ENCODE measurements at places on chromosomes 1 and 21.

- DNase-seq: no peak
Observed at GRCh38 chr1:41775956-41776585, 142.7 kb downstream of the HIVEP3 start.

DNA sequence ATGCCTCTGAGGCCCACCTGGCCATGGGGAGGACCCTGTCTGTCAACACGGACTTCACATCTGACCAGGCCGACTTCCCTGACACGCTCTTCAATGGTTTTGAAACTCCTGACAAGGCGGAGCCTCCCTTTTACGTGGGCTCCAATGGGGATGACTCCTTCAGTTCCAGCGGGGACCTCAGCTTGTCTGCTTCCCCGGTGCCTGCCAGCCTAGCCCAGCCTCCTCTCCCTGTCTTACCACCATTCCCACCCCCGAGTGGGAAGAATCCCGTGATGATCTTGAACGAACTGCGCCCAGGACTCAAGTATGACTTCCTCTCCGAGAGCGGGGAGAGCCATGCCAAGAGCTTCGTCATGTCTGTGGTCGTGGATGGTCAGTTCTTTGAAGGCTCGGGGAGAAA lies 101.8 kb downstream of the ADARB1 start:
- DNase-seq: no peak

DNA sequence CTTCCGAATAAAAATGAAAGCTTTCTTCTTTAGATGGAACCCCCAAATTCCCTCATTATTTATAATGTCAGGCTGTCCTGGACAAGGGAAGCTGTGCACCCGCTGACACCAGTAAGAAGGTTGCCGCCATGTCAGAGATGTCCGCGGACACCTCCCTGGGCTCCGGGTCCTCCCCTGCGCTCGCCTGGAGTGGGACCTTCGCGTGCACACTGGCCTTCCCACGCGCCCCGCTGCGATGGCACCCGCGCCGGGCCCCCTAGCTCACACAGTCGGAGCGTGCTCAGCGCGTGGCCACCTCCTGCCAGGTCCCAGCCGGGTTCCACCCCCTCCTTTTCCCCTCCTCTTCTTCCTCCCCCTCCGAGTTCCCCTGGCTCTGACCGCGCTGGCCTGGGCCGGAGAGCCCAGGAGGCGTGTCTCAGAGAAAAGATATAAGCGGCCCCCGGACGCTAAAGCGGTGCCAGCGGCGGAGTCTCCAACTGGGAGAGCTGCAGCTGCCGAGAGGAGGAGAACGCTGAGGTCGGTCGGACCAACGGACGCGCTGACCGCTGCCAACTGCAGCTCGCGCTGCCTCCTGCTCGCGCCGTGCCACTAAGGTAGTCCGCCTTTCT lies at the start of gene G0S2:
G0S2 (plus strand) TSS at position 456 of the 608 bp plus-strand sequence. CDS start 273 bp downstream, outside the sequence.
- peak; percentile 17 for DNase-seq

DNA sequence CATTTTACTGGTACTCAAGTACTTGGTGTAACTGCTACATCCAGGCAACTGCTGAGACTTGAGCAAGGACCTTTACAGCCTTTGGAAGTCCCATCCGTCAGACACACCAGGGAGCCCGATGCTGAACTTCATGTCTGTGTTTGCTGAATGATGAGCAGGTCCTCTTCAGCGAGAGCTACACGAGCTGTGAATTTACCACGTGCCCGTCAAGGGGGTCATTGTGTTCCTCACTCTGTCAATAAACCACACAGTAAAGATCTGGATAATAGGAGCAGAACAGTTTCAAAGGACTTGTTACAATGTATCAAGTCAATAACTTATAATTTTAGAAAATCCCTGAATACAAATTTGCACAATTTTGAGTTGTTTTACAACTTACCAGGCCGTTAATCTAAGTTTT lies 427.2 kb downstream of the KIF26B start:
- no peak for DNase-seq

GRCh38 chr21:33931799-33932390 lies 16.3 kb upstream of the ATP5PO start:
- DNase-seq: no peak

DNA sequence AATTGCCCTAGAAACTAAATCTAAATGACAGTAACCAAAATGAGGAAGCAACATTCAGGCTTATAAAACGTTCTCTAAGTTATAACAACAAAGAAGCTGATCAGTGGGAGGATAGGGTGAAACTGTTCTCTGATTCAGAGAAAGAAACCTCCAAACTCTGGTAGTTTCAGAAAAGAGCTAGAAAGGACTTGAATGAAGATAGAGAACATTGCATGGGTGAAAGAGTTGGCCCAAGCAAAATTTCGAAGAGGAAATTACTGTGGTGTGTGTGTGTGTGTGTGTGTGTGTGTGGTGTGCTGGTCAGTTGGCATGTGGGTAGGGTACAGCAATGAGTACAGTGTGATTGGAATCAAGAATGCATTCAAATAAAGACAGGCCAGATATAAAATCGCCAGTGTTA lies 16.5 kb upstream of the SPAG17 start:
- no peak for DNase-seq

DNA sequence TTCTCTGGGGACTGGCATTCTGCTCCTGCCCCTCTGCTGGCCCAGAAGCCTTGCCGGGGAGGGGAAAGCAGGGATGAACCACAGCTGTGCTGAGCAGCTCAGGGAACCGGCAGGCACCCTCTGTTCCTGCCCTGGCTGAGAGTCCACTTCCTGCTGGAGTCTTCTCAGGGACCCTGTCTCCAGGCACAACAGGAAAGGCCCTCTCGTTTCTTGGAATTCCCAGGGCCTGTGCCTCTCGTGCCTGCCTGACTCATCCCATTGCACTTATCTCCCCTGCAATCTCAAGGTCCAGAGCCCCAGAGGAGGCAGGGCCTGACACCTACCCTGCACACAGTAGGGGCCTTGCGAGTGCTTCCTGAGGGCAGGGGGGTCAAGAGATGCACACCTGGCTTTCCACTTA lies 1.1 kb upstream of the EDN2 start:
- peak; percentile 68 for DNase-seq

DNA sequence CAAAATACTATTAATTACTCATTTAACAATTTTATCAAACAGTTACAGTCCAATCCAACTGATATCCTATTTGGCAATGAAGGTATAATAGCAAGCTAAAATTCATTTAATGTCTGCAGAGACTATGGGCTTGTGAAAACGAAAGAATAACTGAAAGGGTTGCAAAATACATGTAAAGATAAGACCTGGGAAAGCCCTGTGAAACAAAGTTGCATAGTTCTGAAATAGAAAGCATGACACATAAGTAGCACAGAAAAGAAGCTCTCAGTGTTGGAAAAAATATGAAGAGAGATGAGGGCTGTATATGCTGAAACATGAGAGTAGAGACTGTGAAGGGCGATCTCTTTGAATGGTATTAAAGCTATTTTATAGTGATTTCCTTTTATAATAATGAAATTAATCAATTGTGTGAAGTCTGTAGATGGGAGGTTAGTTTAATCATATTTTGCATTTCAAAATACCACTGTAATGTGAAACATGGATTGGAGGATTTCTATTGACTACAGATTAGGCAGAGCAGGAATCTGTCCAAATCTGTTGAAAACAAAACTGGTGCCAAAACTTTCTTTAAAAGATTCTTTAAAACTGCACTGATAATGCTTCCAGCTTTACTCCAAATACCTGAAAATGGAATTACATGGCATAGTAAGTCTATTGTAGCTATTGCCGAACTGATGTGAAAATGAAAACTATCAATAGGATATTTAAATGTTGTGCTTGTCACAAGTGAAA lies 1518.9 kb upstream of the B3GALT2 start:
- peak; percentile 2 for DNase-seq
